ENCODE measurements at places on chromosomes 16 and 17.

DNA sequence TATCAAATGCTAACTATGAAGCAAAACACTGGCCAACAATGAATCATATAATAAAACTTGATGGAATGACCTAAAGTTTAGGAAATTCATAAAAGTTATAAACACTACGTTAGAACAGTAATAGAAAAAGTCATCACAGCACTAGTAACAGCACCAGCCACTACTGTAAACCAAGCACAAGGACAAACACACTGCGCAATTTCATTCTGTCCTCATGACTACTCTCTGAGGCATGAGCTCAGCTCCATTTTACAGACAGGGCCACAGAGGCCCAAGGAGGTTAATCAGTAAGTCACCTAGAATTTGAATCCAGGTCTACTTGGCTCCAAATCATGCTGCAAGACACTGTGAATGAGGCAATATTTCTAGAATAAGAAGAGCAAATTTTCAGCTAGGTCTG is 13.4 kb downstream of the EMC8 start:
- DNase-seq = no peak

GRCh38 chr16:68473358-68474070 is 25.2 kb upstream of the SMPD3 start:
- no peak for DNase-seq

- DNase-seq = no peak
Measured at GRCh38 chr16:2147981-2148671, at the start of gene RAB26. Gene RAB26, plus strand, starts transcription at chr16:2148625. Its CDS starts 159 bp downstream, at chr16:2148784.

- DNase-seq = no peak
Measured at GRCh38 chr16:1817716-1818115, 8.9 kb downstream of the HAGH start.

DNA sequence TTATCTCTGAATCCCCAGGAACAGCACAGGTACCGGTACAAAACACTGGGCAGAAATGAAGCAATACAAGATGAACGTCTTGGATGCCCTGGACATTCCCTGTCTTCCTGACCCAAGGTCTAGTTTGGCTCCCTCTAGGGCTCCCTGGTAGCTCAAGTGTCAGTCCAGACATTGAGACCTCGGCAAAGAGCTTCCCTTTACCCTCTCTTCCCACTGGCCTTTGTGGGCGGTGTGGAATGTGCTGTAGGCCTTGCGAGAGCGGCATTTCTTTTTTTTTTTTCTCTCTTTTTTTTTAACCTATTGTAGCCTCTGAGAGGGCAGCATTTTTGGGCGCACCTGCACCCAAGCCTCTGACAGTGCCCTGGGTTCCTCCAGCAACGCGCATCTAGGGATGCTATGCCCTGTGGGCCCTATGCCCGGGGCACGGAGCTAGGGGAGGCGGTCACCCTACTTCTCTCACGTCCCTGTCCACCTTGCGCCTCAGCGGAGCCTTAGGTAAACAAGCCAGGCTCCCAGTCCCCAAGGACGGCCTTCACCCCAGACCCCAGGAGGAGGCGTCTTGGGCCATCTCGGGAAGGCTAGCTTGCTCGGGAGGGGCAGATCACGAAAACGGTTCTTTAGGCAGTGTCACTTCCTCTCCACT is 1.2 kb upstream of the NFATC3 start:
- DNase-seq = no peak

- DNase-seq = peak; percentile 61
Measured at GRCh38 chr17:80761110-80761871, 216.7 kb downstream of the RPTOR start.

DNA sequence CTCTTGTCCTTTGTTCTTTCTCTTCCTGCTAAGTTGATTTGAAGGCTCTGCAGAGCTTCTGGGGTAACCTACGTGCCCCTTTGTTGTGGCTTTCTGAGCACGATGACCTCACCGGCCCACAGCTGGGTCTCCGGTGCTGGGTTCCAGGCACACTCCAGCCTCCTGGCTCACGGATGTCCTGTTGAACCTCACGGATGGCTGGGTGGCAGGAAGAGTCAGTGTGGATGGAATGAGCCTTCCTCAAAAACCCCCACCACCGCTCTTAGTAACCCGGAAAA is 116.0 kb downstream of the SOCS1 start:
- DNase-seq = no peak

DNA sequence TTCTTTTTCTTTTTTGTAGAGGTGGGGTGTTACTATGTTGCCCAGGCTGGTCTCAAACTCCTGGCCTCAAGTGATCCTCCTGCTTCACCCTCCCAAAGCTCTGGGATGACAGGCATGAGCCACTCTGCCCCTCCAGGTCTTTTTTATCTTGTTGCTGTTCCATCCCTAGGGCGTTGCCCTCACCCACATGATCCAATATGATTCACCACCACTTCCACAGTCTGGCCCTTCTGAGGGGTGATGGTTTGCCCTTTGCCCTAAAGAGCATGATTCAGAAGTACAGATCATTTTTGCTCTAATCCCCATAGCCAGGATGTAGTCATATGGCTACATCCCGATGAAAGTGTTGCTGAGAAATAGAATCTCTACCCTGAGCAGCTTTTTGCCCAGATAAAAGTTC is 18.8 kb downstream of the STX4 start:
- peak; percentile 93 for DNase-seq

DNA sequence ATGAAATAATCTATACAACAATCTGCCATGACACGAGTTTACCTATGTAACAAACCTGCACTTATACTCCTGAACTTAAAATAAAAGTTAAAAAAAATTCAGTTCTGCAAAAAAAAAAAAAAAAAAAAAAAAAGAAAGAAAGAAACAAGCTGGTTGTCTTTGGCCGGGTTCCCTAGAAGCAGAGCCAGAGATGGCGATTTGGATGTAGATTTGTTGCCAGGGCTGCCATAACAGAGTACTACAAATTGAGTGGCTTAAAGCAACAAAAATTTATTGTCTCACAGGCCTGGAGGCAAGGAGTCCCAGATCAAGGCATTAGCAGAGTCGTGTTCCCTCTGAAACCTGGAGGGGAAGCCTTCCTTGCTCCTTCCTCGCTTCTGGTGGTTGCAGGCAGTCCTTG is 20.4 kb downstream of the SYT17 start:
- no peak for DNase-seq

DNA sequence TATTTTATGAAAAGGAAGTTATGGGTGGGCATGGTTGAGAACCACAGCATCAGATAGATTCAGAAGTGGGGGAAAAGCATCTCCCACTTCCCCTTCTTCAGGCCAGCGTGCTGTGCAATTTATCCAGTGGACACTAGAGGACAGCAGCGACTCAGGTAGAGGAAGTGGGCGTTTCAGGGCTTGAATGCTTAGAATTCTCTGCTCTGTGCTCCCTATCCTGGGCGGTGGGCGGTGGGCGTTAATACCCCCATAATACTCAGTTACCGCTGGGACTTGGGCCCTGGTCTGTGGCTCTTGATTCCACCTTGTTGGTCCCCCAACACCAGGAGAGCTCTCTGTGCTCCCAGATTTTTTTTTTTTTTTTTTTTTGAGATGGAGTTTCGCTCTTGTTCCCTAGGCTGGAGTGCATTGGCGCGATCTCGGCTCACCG is 3.7 kb upstream of the LYZL6 start:
- peak; percentile 32 for DNase-seq
